Stimulated activated CD4-positive, alpha-beta T cell treated with anti-CD3 and anti-CD28 coated beads, Interleukin-1b, Interleukin-23, amount 100 ng/mL, for 48 hours (primary cell): ENCODE measurements at places on chromosomes 1 and 21.

DNA sequence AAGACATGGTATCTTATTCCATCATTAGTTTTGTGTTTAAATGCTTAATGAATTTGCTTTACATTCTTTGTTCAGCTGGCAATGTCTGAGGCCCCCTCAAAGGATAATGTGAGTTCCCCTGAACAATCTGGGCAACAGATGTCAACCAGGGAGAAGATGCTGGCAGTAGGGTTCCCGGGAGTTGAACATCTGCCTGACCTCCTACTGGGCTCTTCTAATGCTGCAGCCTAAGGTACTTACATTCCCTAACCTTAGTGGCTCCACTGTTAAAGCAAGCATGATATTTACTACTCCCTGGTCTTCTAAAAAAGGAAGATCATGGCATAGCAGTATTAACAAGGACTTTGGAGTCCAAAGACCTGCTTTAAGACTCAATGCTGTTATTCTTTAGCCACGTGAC, 574.9 kb upstream of the NR5A2 start:
- DNase-seq = no peak

- no peak for DNase-seq
Observed at GRCh38 chr1:116807394-116808199, 53.4 kb downstream of the CD2 start.

- no peak for DNase-seq
Observed at GRCh38 chr1:22239378-22239777, 96.5 kb upstream of the WNT4 start.

DNA sequence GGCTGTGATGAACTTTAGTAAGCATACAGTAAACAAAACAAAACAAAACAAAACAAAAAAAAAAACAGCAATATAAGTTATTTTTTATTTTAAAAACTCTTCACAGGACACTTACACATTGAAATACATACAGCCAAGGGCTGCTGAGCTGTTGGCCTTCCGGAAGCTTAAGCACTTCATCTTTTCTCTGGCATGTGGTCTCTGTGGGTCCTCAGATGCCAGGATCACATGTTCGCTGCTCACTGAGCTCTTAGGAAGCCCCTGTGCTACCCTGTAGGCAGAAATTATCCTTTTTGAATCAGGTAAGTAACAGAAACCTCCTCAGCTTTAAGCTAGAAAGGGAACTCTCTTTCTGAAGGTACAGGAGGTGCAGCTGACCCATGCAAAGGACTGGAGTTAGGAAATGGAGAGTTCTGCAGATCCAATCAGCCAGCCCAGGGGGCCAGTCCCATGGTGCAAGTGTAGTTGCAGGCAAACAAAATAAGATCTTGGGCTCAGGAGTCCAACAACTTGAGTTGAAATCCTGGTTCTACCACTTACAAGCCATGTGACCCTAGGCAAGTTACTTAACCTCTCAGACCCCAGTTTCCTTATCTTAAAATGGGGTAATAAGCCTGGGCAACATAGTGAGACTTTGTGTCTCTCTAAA, 22.4 kb upstream of the MED18 start:
- DNase-seq = no peak

- DNase-seq = no peak
Observed at GRCh38 chr1:115890580-115890979, 49.7 kb upstream of the NHLH2 start.

DNA sequence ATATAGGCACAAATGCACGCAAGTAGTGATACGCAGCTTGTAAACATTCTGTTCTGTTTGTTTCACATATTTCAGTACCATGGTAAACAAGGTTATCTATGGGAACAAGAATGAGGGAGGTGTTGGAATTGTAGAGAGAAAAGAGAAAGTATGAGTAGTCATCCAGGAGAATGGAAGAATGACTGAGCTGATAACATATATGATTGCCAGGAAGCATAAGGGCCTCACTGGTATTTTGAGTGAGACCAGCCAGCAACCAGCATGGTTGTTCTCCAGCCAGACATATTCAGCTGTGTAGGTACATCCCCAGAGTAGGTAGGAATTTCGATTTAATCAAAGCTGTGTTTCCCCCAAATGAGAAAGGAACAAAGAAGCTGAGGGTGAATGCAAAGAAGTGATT, 58.9 kb upstream of the ARTN start:
- no peak for DNase-seq

DNA sequence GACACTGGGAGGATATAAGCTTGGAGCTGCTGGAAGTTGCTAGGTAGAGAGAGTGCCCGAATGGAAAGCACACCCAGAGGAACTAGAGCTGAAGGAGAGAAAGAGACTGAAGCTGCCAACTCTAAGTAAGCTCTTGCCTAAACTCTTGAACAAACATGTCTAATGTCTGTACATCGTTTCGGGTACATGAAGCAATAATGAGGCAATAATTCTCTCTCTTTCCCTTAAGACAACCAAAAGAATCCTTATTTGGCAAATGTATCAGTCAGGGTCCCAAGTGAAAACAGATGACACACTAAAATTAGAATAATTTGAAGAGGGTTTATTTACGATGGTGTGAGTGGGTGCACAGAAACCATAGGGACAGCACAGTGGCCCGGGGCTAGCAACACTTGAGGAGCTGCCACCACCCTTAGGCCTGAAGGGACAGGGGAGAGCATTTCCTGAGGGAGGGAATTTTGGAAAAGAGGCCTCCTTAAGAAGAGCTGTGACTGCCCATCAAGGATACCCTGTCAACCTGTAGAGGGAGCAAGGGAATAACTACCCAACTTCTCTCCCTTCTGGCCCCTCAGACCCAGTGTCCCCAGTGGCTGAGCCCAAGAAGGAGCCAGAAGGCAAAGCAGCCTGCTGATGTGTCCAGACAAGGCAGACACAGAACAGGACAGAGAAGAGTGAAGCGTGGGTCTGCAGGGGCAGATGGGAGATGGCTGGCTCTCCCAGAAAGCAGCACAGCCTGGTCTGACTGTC, 36.1 kb upstream of the KHDRBS1 start:
- DNase-seq = no peak

GRCh38 chr1:156098784-156099183, 15.7 kb upstream of the LMNA start:
- DNase-seq = no peak

GRCh38 chr21:32917362-32918135, 108.2 kb upstream of the OLIG2 start:
- no peak for DNase-seq

DNA sequence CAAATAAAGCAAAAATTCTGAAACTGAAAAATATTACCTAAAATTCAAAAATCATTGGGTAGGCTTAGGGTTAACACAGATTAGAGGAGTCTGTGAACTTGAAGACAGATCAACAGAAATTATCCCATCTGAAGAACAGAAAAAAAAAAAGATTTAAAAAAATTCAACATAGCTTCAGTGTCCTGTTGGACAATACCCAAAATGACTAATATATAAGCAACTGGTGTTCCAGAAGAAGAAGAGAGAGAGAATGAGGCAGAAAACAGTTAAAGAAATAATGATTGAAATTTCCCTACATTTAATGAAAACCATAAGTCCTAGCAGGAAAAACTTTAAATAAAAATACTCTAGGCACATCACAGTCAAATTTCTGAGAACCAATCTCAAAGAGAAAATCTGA, 31.5 kb downstream of the TMCO1 start:
- no peak for DNase-seq

DNA sequence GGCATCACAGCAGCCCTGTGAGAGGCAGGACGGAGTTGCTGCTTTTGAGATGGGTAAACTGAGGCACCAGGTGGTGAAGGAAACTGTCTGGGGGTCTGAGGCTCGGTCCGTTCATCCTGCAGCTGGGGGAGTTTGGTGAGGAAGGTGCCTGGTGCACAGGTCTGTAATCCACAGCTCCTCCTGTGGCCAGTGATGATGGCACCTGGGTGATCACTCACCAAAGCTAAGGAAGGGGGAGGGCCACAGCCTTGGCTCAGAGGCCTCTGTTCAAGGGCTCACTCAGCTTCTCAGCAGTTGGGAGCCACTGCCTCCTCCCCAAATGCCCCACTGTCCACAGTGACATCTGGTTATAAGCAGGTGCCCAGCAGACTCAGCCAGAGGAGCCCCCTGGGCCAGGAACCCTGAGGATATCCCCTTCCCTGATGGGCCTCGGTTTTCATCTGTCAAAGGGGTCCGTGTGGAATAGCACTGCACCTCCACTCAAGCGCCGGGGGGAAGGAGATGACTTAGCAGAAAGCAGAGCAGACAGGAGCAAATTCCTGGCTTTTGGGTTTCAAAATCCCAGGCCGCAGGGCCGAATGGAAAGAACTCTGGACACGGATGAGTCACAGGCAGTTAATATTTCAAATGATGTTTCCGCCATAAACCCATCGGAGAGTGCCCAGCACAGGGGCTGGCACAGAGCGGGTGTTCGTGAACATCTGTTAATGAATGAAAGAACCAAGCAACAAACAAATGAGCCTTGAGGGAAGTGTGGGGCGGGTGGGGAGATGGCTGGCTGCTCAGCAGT, 82.8 kb downstream of the DMRTB1 start:
- DNase-seq = no peak

DNA sequence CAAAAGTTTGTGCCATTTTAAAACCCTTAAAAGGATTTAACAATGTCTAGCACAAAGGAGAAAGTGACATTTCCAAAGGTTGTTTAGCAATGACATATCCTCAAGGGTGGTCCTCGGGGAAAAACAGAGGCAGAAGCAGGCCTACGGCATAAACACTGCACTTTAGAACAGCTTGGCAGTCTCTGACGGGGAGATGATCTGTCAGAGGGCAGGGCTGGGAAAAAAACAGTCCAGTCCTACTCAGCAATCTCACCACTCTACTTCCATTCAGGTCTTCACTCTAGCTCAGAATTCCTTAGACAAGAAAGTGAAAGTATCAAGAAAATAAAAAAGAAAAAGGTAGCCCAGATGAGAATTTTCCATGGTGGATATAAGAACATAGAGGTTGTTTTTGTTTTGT, 4.1 kb downstream of the CRYZ start:
- DNase-seq = no peak

DNA sequence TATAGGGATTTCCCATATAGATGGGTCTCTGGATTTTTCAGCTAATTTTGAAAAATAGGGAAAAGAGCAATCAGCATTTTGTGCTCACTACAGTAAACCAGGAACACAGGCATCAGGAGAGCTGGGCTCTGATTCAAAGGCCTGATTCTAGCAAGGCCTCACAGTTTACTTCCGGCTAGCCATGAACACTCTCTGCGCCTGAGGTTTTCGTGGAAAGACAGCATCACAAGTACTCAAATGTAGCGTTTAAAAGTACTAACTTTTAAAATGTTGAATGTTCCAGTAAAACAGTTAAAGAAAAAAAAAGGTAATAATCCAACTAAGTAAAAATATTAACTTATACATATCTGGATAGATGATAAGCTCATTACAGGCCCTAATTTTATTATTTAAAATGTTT, 120.6 kb downstream of the SLC45A1 start:
- no peak for DNase-seq

DNA sequence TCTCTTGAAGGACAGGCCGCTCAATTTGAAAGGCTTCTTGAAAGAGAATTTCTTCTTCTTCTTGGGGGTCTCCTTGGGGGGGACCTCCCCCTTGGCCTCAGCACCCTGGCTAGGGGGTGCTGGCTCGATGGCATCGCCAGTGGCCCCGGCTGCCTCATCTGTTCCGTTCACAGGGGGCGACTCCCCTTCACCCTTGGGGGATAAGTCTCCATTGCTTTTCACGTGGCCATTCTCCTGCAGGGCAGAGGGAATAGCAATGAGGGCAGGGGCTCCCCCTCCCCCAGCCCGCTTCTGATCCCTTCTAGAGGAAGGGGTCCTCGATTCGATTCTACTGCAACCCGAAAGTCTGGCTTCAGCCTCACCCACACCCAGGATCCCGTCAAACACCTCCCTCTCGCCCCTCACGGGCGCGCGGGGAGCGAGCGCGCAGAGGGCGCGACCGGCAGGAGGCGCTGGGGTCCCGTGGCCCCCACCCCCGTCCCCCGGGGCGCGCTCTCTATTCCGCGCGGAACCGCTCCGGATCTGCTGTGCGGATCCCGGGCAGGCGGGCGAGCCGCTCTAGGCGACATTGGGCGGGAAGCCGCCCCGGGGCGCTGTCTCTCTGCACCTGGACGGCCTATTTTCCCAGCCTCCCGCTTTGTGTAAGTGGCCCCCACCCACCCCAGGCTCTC, 1.0 kb downstream of the MARCKSL1 start:
- peak; percentile 46 for DNase-seq

- DNase-seq = peak; percentile 59
Observed at GRCh38 chr1:160522622-160523345, at the start of gene SLAMF6. Gene SLAMF6 (minus strand): TSS chr1:160523255. CDS start chr1:160523192, 63 bp downstream.

GRCh38 chr21:25790122-25790877, 55.5 kb downstream of the GABPA start:
- DNase-seq = no peak

DNA sequence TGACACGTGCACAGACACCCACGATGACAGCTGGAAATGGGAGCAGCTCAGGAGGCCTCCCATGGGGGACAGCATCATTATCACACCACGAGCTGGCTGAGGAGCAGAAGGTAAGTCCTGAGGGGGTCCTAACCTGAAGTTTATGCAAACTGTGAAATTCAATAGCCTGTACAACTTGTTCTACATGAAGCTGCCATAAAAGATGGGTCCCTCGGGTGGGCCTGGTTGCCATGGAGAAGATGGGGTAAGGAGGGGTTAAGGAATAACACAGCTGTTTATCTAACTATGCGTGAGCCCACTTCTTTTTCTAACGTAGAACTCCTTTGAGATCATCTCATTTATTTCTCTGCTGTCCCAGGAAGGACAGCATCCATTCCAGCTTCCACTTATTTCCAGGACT, 163.4 kb upstream of the CD34 start:
- DNase-seq = no peak

DNA sequence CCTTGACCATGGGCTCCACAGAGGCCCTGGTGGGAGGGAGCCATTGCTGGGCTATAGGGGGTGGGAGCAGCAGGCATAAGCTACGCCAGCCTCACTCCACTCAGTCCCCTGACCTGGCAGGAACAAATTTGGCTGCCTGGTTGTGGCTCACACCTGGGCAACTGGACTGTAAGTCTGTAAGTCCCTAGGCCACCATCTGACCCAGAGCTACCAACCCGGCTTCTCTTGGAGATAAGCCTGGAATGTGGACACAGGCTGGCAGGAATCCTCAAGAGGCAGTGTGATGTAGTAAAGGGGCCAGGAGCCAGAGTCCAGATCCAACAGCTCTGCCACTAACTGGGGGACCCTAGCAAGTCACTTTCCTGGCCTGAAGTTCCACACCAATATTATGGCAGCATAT, 11.4 kb downstream of the NCF2 start:
- DNase-seq = no peak

- DNase-seq = peak; percentile 45
Observed at GRCh38 chr1:6464514-6464836, 1.5 kb downstream of the TNFRSF25 start.

DNA sequence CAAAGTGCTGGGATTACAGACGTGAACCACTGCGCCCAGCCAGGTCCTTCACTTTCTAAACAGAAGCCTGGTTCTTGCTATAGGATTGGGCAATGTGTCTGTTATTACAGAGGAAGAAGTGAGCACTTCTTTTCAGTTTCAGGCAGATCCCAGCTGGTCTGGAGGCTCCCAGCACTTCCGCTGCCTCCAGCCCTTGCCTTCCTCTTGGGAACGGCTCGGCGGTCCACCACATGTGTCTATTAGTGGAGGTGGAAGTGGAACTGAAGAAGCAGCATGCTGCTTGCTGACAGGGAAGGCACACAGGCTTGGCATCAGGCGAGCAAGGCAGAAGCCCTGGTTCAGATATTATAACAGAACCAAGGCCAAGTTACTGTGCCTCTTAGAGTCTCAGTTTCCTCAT, 17.0 kb downstream of the MKNK1 start:
- DNase-seq = no peak

GRCh38 chr1:46275030-46275337, 27.4 kb downstream of the RAD54L start:
- DNase-seq = no peak

- no peak for DNase-seq
Observed at GRCh38 chr21:31222142-31222541, 121.9 kb downstream of the TIAM1 start.

- DNase-seq = no peak
Observed at GRCh38 chr1:244817415-244817894, 18.0 kb upstream of the COX20 start.
